ENCODE measurements at places on chromosomes 4 and X. TPM values are rescaled to one million over a fixed set of nuclear protein-coding genes. Genes with fewer than 3 reads are reported as not detected.

LCORL gene
- 20.9 TPM for total RNA-seq

REELD1 gene
- total RNA-seq = 0.13 TPM

KLB gene
- total RNA-seq = not detected

DCAF12L1 gene
- 0.11 TPM for total RNA-seq

HTN3 gene
- total RNA-seq = not detected

ANXA10 gene
- total RNA-seq = not detected

CT45A3 gene
- not detected for total RNA-seq

HPRT1 gene
- total RNA-seq = 17.8 TPM

FGF5 gene
- total RNA-seq = 0.07 TPM

SOD3 gene
- total RNA-seq = 5.8 TPM

RAB40A gene
- 0.78 TPM for total RNA-seq

S100P gene
- total RNA-seq = 1.1 TPM

UGDH gene
- total RNA-seq = 76.2 TPM

FBXL5 gene
- total RNA-seq = 53.1 TPM

FAM184B gene
- total RNA-seq = not detected
